ENCODE measurements at places on chromosomes 3 and 15.

GRCh38 chr15:78120523-78120922, 10.7 kb downstream of the CIB2 start:
- DNase-seq, result no peak

DNA sequence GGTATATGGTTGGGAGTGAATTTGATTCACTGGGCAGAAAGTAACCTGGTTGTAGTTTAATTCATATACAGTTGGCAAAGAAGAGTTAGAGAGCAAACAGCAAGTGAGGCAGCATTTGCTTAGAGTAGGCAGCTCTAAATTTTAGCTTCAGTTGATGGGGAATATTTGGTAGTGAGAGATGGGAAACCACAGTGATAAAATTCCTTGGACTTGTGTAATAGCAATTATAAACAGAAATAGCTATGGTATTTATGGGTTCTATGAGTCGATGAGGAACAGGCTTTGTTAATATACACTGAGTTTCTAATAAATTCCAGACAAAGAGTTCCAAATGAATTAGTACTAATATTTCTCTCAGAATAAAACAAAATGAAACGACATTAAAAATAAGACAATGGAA, 894.0 kb downstream of the ROBO2 start:
- DNase-seq, result no peak

DNA sequence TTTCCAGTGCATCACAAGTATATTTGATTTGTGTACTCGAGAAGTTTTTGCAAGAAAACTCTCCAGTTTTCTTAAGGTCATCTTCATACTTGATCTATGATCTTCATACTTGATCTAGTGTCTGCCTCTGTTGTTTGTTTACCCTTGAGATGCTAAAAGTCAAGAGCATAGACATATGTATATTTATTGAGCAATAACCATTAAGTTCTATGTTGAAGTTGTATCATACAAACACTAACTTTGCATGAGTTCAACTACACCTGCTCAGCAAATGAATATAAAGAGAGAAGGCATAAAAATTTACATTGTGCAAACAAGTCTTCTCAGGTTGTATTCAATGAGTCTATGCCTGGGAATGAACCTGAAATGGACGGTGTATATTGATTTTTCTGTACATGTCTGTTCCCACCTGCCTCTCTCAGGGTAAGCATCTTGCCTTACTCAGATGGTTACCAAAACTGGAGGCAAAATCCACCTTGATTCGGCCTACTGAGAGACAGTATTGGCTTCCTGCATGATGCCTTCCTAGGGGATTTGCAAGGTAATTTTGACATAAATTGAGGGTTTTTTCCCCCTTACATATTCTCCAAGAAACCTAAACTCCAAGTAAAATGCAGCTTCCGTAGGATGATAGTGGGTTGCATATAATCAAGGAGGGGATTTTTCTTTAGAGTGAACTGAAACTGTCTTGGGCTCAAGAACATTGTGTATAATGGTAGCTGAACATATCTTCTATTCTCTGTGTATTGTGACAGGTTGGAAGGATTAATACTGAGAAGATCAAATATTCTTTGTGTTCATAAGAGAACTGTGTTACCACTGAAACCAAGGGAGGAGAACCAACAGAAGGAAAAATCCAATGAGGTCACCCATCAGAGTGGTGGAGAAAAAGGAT, 110.4 kb downstream of the FILIP1L start:
- DNase-seq, result no peak

DNA sequence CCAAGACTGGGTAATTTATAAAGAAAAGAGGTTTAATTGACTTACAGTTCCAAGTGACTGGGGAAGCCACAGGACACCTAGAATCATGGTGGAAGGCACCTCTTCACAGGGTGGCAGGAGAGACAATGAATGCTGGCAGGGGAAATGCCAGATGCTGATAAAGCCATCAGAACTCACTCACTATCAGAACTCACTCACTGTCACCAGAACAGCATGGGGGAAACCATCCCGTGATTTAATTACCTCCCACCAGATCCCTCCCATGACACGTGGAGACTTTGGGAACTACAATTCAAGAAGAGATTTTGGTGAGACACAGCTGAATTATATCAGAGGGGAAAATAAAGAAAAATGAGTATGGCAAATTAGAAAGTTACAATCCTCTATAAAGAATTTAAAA, 310.9 kb downstream of the BCHE start:
- no peak for DNase-seq

DNA sequence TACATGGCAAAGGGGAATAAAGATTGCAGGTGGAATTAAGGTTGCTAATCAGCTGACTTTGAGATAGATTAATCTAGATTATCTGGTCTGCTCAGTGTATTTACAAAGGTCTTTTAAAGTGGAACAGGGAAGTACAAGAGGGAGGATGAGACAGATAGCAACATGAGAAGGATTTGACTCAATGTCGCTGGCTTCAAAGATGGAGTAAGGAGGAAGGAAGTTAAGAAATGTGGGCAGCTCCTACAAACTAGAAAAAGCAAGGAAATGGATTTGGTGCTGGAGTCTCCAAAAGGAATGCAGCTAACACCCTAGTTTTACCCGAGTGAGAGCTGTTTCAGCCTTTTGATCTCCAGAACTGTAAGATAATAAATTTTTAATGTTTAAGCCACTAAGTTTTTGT, 180.7 kb upstream of the TTC14 start:
- DNase-seq, result no peak

DNA sequence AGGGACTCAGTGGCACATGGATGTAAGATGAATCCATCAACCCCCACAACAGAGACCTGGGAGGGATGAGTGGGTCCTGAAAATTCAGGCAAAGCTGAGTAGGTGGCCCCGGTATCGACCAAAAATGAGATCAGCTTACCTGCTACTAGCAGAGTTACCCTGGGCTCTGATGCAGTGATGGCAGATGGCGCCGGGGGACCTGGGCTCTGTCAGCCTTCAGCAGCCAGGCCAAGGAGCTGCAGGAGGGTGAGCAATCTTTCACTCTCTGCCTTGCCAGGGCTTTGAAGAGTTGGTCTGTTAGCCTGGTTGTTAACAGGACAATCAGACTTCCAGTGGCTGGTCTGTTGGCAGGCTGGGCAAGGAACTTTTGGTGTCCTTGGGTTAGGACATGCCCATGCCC, 1054.8 kb downstream of the SI start:
- no peak for DNase-seq

- DNase-seq, result no peak
Measured at GRCh38 chr3:184952671-184953070, 140.7 kb downstream of the VPS8 start.

DNA sequence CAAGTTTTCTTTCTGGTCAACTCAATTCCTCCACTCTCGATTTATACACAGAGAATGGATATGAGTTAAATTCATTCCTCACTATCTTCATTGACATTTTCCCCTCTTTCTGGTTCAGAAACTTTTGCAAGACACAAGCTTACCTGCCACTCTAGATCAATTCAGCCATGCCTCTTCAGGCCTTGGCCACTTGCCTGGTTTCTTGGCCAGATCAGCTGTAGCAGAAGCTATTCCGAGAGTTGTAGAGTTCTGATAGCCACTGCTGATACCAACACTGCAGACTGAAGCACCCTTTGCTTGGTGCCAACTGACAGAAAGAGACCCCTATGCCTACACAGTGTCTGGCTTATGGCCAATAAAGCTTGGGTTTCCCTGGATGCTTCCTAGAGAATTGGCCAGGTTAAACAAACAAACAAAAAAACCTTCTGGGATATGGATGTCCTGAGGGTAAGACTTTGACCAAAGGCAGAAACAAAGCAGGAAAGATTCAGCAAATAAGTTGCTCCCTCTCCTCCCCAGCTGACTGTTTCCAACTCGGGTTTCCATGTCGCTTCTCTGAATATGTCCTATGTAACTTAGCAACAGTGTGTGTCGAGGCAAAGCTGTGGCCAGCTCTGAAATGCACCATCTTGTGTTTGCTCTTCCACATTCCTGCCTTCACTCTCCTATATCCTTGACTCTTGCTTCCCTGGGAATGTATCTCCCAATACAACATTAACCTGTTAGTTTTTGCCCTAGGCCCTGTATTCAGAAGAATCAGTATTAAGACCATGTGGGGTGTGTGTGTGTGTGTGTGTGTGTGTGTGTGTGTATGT, 521.6 kb downstream of the EPHA3 start:
- DNase-seq, result no peak
